ENCODE measurements at places on chromosomes 5 and 9.

DNA sequence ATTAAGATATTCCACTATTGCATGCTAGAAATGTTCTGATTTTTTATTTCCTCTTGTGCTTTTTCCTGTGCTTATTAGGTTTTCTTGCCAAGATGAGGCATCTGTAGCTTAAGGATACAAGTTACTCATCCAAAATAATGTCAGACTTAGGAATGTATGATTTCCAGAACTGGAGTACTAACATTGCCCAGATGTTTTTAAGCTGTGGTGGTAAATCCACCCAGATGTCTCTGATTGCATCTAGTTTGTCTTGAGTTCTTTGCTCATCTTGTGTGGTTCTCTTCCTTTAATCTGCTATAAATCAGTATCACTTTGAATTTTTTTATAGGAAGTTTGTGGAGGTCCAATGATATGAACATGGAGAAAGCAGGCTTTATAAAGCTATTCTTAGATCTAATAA, 337.5 kb upstream of the ZNF608 start:
- no peak overlapping the region for H3K4me3 ChIP-seq
- H3K36me3 ChIP-seq = no peaks in the 10 kb centered on the region
- no peak overlapping the region for H3K27ac ChIP-seq
- DNase-seq = no peak

GRCh38 chr5:74623748-74624408, 16.6 kb downstream of the ENC1 start:
- no peak overlapping the region for H3K4me3 ChIP-seq
- H3K36me3 ChIP-seq = no peaks in the 10 kb centered on the region
- H3K4me1 ChIP-seq = no peaks in the 10 kb centered on the region
- no peak overlapping the region for H3K27ac ChIP-seq
- H3K27me3 ChIP-seq = peaks cover 42% of the 10 kb centered on the region

GRCh38 chr5:148541054-148541835, 113.1 kb downstream of the HTR4 start:
- DNase-seq = no peak
- H3K27ac ChIP-seq = no peak overlapping the region
- no peaks in the 10 kb centered on the region for H3K36me3 ChIP-seq
- H3K4me3 ChIP-seq = no peak overlapping the region
- no peaks in the 10 kb centered on the region for H3K4me1 ChIP-seq

DNA sequence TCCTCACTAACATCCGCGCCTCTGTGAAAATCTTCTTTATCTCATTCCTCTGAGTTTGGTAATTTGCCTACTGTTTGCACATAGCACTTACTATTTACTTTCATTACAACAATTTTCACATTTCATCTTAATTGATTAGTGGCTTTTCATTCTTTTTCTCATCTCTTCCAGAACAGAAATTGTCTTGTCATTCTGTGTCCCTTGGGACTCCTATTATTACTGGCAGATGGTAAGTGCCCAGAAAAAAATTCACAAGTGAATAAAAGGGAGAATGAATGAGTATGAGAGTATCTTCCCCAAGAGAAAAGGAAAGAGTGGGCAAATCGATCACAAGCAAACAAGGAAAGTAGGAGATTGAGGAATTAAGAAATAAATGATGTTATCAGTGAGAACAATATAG, 876.1 kb downstream of the TLE4 start:
- H3K4me1 ChIP-seq = no peaks in the 10 kb centered on the region
- no peak overlapping the region for H3K4me3 ChIP-seq
- H3K27me3 ChIP-seq = no peaks in the 10 kb centered on the region
- H3K27ac ChIP-seq = no peak overlapping the region

DNA sequence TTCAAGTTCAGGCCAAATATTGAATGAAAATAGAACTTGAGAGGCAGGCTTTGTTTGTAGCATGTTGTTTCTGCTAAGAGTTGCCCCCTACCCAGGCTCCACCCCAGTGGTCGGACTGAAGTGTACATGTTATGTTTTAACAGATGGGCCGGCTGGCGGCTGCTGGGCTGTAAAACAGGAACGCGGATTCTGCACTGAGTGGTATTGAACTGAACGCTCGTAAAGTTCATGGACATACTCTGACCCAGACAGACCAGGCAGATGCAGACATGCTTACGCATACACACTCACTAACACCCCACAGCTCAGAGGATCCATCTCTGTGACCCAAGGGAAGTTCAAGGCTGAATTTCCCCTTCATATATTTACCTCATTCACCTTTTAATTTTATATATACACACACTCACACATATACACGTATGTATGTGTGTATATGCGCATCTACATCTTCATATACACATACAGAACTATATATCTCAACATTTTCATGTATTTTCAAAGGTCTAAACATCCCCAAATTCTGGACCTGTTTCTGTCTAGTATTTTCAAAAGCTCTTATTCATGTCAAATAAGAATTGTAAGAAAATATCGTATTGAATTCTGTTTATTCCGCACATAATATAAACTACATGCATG, 1.4 kb downstream of the MARCHF3 start:
- no peaks in the 10 kb centered on the region for H3K36me3 ChIP-seq
- no peak for DNase-seq
- H3K4me3 ChIP-seq = peak overlapping the region; percentile 86
- peaks cover 47% of the 10 kb centered on the region for H3K27me3 ChIP-seq
- H3K4me1 ChIP-seq = peaks cover 17% of the 10 kb centered on the region

DNA sequence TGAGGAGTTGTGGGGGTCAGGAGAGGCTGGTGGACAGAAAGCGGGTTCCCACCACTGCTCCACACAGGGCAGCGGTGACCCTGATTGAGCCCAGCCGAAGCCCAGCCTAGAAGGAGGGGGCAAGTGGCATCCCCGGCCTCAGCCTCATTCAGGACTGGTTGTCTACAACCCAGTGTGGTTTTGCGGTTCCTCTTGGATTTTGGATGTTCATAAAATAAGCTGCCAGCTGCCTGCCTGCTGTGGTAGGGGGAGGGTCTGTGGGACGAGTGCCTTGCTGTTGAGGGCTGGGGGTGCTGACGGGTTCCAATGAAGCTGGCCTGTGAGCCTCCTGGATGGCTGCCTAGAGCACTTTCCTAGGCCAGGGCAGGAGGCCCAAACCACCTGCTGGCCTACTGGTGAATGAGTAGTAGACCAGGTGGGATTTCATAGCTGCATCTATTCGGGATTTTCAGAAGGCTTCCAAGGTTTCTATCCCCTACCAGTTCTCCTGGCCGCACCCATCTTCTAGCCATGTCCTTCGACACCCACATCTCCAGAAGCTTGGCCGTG, 102.4 kb downstream of the NDFIP1 start:
- no peak overlapping the region for H3K4me3 ChIP-seq
- no peaks in the 10 kb centered on the region for H3K36me3 ChIP-seq
- H3K4me1 ChIP-seq = no peaks in the 10 kb centered on the region
- DNase-seq = no peak

GRCh38 chr5:2531318-2531717, 220.2 kb downstream of the IRX2 start:
- H3K4me1 ChIP-seq = no peaks in the 10 kb centered on the region
- no peak for DNase-seq
- no peaks in the 10 kb centered on the region for H3K27me3 ChIP-seq
- no peak overlapping the region for H3K27ac ChIP-seq
- H3K4me3 ChIP-seq = no peak overlapping the region

- no peak for DNase-seq
- peaks cover 4% of the 10 kb centered on the region for H3K4me1 ChIP-seq
- H3K27ac ChIP-seq = no peak overlapping the region
Measured at GRCh38 chr5:43286623-43287022, 26.6 kb downstream of the HMGCS1 start.

- no peaks in the 10 kb centered on the region for H3K27me3 ChIP-seq
- DNase-seq = no peak
- H3K27ac ChIP-seq = no peak overlapping the region
- H3K36me3 ChIP-seq = no peaks in the 10 kb centered on the region
Measured at GRCh38 chr9:119802133-119802532, 432.9 kb upstream of the BRINP1 start.

DNA sequence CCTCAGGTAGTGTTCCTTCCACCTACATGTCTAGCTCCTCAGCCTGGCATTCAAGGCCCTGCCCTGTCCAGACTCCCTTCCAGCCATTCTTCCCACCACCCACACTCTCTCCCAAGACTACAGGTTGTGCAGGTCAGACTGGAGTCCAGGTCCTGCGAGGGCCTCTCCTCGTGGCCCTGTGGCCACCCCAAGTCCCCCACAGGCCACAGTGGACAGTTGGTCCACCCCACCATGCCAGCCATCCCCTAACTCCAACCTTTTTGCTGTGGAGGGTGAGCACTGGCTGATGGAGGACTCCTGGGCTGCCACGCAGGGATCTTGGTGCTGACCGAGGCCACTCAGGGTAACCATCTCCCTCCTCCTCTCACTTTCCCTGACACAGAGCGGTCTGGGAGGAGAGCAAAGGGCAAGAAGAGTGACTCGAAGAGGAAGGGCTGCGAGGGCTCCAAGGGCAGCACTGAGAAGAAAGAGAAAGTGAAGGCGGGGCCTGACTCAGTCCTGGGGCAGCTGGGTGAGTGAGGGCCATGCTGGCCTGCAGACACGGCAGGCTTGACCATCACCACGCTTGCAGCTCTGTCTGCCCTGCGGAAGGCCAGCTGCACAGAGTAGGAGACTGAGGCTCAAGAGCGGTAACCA, 51.0 kb downstream of the JADE2 start:
- no peaks in the 10 kb centered on the region for H3K4me1 ChIP-seq
- H3K27ac ChIP-seq = peak overlapping the region; percentile 29
- DNase-seq = no peak
- peaks cover 50% of the 10 kb centered on the region for H3K36me3 ChIP-seq
- no peak overlapping the region for H3K4me3 ChIP-seq

DNA sequence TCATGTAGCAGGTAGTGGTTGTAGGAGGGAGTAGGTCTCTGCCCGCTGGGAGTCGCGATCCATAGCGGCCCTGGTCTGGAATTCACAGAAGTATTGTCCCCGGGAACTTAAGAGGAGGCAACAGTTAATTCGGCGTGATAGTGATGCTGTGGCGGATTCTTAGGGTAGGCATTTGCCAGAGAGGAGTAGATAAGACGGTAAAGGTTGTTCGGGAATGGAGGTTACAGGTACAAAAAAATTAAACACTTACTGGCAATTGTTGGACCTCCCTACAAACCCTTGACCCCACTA, 679 bp downstream of the SMC5 start:
- H3K27me3 ChIP-seq = no peaks in the 10 kb centered on the region
- H3K36me3 ChIP-seq = peaks cover 37% of the 10 kb centered on the region
- DNase-seq = no peak
- peak overlapping the region; percentile 91 for H3K27ac ChIP-seq
- peak overlapping the region; percentile 90 for H3K4me3 ChIP-seq

DNA sequence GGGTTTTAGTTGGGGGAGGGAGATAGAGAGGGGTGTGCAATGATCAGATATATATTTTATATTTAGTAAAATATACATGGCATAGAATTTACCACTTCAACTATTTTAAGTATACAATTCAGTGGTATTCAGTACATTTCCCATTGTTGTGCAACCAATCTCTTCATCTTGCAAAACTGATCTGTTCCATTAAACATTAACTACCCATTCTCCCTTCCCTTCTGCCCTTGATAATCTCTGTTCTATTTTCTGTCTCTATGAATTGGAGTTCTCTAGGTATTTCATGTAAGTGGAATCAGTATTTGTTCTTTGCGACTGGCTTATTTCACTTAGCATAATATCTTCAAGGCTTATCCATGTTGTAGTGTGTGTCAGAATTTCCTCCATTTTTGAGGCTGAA, 38.6 kb downstream of the TGFBI start:
- DNase-seq = no peak
- peaks cover 4% of the 10 kb centered on the region for H3K27me3 ChIP-seq
- H3K36me3 ChIP-seq = no peaks in the 10 kb centered on the region
- no peak overlapping the region for H3K4me3 ChIP-seq

- H3K4me1 ChIP-seq = no peaks in the 10 kb centered on the region
- no peak overlapping the region for H3K4me3 ChIP-seq
- no peak overlapping the region for H3K27ac ChIP-seq
- no peaks in the 10 kb centered on the region for H3K36me3 ChIP-seq
- peaks cover 24% of the 10 kb centered on the region for H3K27me3 ChIP-seq
- no peak for DNase-seq
Measured at GRCh38 chr5:1771149-1772065, 28.2 kb downstream of the MRPL36 start.

DNA sequence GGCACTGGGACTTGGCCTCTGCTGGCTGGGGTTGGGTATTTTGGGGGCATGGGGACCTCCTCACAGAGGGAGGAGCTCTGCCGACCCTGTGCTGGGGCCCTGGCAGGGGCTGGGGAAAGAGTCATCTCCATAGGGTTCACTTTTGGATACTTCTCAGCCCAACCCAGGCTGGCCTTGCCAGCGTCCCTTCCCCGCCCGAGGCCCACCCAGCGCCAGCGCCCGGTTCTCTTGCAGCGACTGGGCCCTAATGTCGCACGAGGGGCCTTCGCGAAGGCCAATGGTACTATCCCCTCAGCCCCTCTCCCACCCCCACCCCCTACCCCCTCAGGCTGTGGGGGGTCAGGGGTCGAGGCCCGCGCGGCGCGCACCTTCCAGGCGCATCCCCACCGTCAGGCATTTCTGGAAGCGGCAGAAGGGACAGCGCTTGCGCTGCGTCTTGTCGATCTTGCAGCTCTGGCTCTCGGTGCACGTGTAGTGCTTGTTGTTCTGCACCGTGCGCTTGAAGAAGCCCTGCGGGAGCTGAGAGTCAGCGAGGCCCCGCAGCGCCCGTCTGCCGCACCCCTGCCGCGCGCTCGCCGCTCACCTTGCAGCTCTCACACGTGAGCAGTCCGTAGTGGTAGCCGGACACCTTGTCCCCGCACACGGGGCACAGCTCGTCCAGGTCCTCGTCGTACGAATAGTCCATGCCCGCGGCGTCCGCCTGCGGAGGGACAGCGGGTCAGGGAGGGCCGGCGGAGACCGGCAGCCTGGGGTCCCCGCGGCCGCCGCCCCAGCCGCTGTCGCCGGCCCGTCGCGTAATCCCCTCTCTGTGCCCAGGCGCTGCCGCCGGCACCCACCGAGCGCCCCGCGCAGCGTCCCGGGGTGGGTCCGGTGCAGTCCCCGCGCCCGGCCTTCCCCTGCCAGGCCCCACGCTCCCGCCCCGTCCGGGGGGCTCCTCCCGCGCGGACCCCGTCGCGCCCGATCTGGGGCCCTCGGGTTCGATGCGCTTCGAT, 4.2 kb downstream of the NR5A1 start:
- H3K27ac ChIP-seq = no peak overlapping the region
- DNase-seq = no peak
- peaks cover 9% of the 10 kb centered on the region for H3K4me1 ChIP-seq
- peaks cover 2% of the 10 kb centered on the region for H3K36me3 ChIP-seq

Measured in activated naive CD4-positive, alpha-beta T cell treated with anti-CD3 and anti-CD28 coated beads, Interleukin-2, amount 10 ng/mL, durations not matched to agents 7 days and 5 days (primary cell).